Kidney glomerular epithelial cell (primary cell): ENCODE measurements at places on chromosomes 6 and 20.

DNA sequence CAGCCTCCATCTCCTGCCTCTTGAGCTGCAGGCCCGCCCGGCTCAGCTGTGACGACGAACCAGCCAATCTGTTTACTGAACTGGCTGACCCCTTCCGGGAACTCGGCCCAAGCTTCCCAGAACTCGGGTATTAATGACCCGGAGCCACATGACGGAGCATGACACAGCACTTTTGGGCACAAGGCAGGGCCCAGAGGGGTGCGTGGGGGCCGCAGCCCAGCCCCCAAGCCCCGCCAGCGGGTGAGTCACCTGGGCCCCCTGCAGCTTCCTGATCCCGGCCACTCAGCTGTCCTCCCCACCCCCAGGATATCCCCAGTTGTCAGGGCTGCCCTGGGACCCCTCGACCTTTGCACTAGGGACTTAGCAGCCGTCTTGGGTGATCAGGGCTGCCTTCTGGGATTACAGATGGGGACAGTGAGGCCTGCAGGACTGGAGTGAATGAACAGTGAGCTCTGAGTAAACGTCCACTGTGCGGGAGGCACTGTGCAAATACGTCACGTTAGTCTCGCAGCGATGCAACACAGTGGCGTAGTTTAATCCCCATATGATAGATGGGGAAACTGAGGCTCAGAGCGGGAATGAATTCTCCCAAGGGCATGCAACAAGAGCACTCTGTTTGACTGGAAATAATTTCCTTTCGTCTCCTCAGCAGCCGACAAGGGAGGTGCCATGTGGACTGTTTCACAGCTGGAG lies 102.1 kb downstream of the CEBPB start:
- peak; percentile 84 for DNase-seq

DNA sequence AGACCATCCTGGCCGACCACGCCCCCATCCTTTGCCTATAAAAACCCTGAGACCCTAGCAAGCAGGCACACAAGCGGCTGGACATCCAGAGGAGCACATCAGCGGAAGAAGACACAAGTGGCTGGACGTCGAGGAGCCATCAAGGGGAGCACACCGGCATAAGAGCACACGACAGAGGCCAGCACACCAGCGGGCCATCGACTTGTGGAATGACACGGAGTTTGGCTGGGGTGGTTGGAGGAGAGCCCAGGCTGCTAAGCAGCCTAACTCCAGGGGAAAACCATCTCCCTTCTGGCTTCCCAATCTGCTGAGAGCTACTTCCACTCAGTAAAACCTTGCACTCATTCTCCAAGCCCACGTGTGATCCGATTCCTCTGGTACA lies 44.8 kb upstream of the BCLAF1 start:
- no peak for DNase-seq

DNA sequence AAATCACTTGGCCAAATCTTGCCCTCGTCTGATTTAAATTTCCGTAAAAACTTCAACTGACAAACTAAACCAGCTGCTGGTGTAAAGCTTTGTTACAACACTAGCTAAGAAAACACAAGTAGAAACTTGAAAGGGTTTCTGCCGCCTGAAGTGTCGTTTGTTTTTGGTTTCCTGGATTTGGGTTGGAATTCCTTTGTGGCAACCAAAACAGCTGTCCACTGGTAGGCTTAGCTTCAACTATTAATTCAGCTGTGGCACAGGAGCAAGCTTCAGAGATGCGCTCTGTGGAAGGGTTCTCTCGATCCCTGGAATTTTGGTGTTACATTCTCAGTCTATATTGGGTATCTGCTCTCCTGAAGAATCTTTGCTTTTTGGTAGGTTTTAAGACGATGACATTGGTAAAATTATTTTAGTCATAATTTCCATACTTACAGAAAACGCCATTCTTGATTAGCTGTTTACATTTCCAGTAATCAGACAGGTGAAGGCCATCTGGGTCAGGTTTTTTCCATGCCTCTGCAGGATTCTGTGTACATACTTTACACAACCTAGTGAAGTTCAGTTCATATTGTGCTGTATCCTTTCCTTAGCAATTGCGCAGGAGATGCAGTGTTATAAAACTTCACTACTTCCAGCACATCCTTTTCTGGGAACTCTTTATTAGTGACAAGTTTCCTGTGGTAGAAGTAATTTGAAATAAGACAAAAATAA lies 29.9 kb upstream of the SAMD3 start:
- no peak for DNase-seq

- no peak for DNase-seq
Observed at GRCh38 chr20:23546435-23547144, 21.7 kb downstream of the CST9L start.

- DNase-seq: no peak
Observed at GRCh38 chr6:14472986-14473337, 355.4 kb downstream of the CD83 start.

- DNase-seq: no peak
Observed at GRCh38 chr6:50724381-50725124, 11.2 kb downstream of the TFAP2D start.

- no peak for DNase-seq
Observed at GRCh38 chr6:88665131-88665530, 298.3 kb downstream of the RNGTT start.

DNA sequence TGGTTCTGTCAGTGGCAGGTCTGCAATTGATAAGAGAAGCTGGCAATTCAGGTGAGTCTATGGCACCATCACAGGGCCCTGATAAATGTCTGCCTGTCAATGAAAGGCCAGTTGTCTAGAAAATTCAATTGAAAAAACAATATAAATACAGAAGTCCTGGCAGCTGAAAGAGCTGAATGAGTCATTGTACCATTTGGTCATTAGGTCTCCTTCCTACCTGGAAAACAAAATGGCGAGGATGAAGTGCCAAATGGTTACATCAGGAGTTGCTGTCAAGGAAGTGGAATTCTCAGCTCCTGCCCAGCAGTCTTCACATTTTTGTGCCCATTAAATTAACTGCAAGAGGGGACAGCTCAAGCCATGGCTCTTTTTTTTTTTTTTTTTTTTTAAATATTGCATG lies 37.7 kb downstream of the PEX7 start:
- DNase-seq: no peak

DNA sequence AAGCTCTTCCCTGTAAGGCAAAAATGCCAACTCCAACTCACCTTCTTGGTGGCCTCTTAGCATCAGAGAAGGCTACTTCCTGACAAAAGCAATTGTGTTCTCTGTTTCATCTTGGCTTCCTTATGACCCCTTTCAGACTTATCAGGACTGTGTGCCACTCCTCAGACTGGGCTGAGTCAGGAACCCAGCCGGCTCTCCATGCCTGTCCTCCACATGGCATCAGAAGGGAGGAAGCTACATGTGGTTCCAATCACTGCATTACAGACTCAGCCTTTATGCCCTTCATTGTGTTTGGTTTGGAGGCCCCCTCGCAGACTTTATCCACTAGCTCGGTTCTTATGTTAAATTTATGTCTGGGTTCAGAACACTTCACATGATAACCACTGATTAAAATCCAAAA lies 142.5 kb downstream of the SLC24A3 start:
- DNase-seq: no peak

DNA sequence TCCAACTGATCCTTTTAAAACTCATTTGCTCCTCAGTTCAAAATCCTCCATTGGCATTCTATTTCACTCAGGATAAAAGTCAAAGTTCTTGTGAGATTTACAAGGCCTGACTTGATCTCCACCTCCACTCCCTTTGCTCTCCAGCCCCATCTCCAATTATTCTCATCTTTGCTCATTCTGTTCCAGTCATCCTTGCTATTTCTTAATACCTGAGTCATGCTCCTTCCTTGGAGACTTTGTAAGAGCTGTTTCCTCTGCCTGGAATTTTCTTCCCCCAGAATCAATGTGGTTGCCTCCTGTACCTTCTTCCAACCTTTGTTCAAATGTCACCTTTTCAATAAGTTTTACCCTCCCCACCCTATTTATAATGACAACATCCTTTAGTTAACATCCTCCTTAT lies 373.5 kb downstream of the HTR1B start:
- DNase-seq: no peak

GRCh38 chr6:148530394-148530953 lies 187.8 kb downstream of the SASH1 start:
- peak; percentile 47 for DNase-seq

- DNase-seq: no peak
Observed at GRCh38 chr20:20791664-20792568, 79.5 kb upstream of the RALGAPA2 start.

DNA sequence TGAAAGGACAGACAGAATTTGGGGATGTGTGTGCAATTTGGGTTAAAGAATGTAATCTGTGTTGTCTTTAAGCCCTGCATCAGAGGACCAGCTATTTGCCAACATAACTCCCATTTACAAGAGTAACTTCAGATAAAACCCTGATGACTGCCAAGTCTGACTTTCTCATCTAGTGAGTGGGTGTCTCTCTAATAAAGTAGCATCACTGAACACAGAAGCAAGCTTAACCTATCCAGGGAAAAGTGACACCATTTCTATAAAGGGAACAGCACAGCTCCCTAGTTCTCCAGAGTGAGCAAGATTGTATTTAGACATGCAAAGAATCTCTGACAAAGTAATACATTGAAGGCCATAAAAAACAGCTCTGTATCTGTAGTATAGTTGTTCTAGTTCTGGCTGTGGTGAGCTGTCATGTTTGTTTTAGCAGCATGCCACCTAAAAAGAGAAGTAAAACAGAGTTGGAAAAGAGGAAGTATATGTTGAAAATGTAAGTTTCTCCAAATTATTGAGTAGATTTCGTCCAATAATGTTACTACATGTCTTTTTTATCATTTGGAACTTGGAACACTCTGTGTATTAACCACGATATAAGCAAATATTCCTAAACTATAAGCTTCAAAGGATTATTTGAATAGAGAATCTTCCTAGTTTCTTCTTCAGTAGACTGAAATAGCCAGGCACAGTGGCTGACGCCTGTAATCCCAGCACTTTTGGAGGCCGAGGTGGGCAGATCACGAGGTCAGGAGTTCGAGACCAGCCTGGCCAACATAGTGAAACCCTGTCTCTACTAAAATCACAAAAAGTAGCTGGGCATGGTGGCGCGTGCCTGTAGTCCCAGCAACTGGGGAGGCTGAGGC lies 8.8 kb upstream of the PIM1 start:
- DNase-seq: peak; percentile 48

- no peak for DNase-seq
Observed at GRCh38 chr6:10084111-10084986, 330.5 kb downstream of the TFAP2A start.

DNA sequence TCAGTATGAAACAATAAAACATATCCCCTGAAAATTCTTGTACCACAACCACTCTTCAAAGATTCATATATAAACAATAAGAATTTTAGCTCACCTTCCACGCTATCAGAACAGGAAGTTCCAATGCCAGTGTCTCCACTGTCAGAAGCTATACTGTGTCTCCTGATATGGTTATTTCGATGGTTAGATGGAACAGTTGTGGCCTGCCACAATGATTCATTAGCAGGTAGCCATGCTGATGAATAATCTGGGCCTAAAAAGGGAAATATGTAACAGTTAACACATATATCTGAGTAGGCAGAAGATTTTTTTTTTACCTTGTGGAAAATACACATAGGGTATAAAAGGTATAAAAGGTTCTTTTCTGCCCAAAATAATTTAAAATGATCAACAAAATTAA lies 19.0 kb downstream of the CEP85L start:
- no peak for DNase-seq

DNA sequence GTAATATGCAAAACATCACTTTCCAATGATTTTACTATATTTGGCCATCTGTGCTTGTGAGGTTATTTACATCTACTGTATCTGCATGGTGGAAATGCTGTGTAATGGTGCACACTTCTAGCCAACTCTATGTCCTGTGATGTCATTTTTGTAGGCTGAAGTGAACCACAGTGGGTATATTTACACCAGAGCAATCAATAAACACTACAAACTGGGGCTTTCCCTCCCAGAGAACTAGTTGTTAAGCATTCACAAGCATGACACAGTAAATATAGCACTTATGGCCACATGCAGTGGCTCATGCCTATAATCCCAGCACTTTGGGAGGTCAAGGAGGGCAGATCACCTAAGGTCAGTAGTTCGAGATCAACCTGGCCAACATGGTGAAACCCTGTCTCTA lies 4.9 kb downstream of the SLC22A2 start:
- DNase-seq: peak; percentile 28

DNA sequence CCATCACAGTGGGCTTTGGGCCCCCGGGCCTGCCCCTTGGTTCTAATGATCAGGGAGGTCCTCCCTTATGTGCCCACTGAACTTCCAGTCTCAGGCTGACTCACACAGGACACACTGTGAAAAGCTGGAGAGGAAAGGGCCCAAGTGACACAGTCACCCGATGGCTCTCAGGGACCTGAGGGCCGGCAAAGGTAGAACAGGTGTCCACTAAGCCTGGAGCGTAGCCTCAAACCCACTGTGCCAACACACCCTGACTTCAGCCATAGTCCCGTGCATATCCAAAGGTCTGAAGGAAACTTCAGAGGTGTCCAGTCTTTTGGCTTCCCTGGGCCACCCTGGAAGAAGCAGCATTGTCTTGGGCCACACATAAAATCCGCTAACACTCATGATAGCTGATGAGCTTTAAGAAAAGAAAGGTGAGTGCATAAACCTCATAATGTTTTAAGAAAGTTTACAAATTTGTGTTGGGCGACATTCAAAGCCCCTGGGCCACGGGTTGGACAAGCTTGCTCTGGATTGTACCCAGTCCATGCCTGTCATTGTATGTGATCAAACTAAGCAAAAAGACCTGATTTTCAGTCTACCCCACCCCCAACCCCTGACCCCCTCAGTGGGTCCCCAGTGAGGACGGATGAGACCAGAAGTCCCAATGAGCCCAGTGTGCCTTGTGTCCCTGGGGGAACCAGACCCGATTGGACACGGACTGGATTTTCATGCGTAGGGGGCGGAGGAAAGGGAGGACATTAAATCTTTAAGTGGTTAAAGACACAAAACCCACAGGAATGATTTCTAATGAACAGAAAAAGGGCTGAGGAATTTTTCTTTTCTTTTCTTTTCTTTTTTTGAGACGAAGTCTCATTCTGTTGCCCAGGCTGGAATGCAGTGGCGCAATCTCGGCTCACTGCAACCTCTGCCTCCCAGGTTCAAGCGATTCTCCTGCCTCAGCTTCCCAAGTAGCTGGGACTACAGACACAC lies 6.1 kb downstream of the RAMACL start:
- DNase-seq: no peak

GRCh38 chr6:169794317-169795055 lies 43.1 kb downstream of the ERMARD start:
- no peak for DNase-seq

DNA sequence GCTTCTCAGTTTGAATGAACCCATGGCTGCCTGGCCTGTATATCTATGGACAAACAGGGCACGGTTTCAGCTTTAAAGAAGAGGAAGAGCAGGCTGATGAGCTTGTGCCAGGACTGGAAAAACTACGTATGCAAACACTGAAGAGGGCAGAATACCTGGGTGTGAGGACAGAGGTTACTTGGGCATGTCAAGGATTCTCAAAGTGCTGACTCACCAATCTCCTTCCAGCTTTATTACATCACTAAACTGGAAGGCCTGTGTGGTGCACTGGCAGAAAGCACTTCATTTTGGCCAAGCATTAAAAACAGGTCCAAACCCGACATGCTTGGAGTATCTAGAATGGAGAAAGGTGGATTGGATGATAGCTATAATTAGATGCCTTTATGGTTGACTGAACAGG lies 95.2 kb downstream of the GMPR start:
- DNase-seq: peak; percentile 48

- no peak for DNase-seq
Observed at GRCh38 chr6:116102873-116103272, 2.2 kb downstream of the NT5DC1 start.
